ENCODE measurements at places on chromosomes 16 and 17.

DNA sequence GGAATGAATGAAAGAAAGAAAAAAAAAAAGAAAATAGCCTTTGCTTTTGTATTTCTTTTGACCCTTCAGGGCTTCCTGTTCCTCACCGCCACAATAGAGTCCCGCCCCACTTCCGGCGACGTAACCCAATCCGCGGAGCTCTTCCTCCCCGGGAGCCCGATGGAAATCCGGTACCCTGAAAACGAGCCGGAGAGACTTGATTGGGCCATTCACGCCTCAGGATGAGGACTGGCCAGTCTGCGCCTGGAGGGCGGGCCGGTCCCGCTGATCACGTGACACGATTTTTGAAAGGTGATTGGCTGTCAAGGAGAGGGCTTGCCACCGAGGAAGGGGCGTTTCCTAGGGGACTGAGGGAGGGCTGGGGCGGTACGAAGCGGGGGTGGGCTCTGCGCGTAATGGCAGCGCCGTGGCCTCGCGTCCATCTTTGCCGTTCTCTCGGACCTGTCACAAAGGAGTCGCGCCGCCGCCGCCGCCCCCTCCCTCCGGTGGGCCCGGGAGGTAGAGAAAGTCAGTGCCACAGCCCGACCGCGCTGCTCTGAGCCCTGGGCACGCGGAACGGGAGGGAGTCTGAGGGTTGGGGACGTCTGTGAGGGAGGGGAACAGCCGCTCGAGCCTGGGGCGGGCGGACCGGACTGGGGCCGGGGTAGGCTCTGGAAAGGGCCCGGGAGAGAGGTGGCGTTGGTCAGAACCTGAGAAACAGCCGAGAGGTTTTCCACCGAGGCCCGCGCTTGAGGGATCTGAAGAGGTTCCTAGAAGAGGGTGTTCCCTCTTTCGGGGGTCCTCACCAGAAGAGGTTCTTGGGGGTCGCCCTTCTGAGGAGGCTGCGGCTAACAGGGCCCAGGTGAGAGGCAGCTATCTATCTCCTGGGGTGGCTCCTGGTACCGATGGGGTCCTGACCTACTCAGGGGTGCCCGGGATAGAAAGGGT is at the start of the genes PSME3IP1 and RSPRY1:
Gene PSME3IP1, minus strand, starts transcription at position 95 of the 927 bp plus-strand sequence. CDS start 12,185 bp downstream, outside the sequence.
Gene RSPRY1, plus strand, starts transcription at position 385 of the 927 bp plus-strand sequence. CDS start 18,330 bp downstream, outside the sequence.
- peak; percentile 96 for DNase-seq

DNA sequence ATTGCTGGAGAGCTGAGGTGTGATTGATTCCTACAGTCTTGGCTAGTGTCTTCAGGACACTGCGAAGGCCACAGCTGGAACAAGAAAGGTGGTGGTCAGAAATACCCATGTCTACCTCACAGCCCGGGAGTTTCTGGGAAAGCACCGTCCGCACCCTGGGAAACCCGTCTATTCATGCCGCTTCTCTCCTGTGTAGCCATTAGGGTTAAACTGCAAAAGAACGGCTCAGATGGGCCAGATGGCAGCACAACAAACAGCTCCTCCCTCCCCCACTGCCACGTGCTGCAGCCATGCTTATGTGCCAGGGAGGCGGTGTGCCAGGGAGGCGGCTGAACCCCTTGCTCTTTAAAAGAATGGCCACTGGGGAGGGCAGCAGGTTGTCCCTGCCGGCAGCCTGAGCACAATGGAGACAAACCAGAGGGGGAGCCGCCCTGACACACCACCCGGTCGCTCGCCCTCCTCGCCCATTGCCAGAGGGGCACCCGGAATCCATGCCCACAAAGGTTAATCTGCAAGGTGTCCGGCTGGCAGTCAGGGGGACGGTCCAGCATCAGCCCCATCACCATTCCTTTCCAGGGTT is 65.2 kb downstream of the CYTH1 start:
- peak; percentile 83 for DNase-seq

GRCh38 chr17:47665655-47666054 is 15.9 kb downstream of the KPNB1 start:
- no peak for DNase-seq

DNA sequence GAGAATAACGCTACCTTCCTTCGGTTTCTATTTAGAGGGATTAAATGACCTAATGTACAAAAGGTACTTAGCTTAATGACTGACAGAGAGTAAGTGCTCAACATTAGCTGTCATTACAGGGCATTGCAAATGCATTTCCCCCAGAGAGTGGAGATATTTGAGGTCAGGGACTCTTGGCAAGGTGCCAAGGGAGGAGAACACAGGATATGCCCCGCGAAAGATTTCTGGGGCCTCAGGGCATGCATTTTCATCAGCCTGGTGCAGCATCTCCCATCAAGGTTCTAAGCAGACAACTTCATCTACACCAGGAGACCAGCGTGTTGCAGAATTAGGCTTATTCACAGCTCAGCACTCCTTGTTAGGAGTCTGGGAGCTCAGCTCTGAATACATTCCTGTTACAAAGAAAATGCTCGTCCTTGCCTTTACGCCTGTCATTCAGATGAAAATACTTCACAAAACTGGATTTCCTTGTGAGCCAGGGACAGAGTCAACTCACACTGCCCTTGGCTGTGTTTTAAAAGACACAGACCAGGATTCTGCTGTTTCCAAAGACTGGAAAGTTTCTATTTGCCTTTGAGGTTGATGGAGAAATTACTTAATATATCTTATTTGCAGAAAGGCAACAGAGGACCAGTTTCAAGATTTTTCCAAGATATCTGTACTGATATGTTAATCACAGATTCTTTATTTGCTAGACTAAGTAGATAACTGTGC is 108.2 kb downstream of the VAT1L start:
- DNase-seq = no peak

GRCh38 chr16:84643180-84643583 is 5.1 kb upstream of the KLHL36 start:
- DNase-seq = no peak

DNA sequence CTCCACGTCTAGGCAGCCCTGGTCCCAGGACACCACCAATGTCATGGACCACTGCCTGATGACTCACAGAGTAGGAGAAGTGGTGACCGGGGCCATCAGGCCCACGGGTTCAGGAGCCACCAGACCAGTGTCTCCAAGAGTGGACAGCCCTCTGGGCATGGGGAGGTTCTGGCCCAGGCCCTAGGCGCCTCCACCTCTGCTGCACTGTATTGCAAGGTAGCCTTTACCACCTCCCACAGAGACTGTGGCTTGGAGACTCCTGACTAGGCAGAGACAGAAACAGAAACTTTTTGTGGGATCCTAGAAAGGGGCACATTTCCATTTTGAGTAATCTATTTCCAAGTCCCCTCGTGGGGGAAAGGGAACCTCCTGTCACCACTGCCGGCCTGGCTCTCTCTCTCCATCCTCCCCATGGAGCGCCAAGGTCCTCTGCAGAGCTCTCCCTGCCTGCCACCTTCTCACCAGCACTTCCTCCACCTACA is 2.9 kb downstream of the CDIP1 start:
- DNase-seq = no peak

DNA sequence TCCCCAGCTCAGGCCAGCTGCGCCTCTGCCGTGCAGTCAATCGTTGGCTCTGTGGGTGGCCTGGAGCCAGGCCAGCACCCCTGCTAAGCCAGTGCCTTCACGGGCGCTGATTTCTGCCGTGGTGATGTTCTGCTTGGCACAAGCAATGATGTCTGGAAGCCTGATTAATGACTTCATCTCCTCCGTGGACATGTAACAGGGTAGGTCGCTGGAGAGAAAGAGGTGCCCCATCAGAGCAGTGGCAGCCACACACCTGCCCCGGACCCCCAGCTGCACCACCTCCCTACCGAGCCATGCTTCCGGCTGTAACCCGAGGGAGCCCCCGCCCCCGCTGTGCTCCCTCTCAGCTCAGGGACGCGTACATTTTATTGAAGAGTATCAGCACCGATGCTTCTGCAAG is 1.9 kb downstream of the ARL16 start:
- no peak for DNase-seq

- peak; percentile 87 for DNase-seq
These were observed at the start of gene KPNA2 for GRCh38 chr17:68035523-68036303. TSS of gene KPNA2 (plus strand) at chr17:68035735. CDS start at chr17:68037133, 1,398 bp downstream.

DNA sequence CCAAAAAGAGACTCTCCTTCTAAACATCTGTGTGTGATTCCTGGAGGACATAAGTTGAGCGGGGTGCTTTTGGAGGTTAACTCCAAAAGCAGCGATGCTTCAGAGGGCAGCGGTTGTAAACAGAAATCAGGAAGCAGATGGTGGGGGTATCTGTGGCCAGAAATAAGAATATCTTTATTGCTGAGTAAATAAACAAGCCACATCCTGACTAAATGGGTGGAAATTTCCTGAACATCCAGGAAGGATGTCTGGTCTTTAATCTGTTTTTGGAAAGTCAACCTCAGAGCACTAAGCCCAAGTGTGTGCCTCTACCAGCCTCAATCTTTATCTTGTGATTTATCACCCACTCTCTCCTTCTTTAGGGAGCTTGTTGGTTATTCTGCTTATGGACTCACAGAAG is 123.3 kb downstream of the CDH13 start:
- DNase-seq = no peak

DNA sequence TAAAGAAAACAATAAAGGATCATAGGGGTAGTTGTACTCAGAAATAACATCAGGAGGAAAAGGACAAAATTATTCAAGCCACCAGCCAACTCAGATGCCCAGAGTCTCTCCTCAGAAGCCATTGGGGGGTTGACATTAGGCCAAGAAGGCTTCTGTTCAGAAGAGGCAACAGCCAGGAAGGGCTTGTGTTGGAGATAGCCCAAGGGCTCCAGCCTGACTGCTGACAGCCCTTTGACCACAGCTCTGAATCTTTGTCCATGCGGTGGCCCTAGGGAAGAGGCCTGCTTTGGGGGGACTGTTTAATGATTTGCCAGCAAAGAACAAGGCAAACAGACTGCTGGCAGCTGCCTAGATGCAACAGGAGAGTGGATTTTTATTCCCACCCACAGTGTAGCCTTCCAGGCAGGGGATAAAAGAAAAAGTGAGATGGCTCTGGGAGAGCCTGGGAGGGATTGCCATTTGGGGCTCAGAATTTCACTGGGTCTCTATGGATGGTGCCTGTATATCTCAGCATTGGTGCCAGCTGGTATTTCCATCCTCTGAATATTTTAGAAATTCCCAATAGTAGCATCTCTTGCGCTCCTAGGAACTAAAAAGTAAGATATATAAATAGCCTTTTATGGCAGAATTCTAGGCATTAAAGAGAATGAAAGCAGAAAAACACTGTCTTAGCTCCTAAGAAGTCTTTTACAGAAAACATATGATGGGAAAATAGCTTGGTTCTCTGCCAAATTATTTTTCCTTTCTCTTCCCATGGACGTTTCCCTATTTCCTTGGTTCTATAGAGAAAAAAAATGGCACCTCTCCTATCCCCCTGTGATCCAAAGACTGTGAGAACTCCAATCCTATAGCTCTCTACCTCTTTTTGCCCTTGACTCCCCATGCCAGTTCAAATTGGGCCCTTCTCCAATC is 29.4 kb upstream of the SUPT4H1 start:
- peak; percentile 23 for DNase-seq

GRCh38 chr16:66346221-66346620 is 20.3 kb upstream of the CDH5 start:
- no peak for DNase-seq

DNA sequence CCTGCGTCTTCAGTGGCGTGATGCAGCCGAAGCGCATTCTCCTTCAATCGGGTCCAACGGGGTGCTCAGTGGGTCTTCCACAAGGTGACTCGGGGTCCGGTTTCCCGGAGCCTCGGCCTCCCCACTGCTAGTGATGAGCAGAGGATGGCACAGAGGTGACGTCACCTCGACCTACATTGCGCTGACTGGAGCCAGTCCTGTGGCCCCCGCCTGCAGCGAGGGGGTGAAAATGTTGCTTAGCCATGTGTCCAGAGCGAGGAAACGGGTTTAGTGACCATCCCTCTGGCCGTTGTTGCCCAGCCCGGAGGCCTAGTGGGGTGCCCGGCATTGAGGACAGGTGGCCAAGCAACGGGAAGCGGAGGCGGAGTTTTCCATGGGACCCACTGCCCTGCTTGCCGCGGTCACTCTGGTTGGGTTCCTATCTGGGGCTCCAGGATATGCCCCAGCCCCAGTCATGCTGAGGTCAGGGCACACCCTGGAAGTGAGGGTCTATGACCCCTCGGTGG is 190.6 kb upstream of the CIBAR2 start:
- no peak for DNase-seq

DNA sequence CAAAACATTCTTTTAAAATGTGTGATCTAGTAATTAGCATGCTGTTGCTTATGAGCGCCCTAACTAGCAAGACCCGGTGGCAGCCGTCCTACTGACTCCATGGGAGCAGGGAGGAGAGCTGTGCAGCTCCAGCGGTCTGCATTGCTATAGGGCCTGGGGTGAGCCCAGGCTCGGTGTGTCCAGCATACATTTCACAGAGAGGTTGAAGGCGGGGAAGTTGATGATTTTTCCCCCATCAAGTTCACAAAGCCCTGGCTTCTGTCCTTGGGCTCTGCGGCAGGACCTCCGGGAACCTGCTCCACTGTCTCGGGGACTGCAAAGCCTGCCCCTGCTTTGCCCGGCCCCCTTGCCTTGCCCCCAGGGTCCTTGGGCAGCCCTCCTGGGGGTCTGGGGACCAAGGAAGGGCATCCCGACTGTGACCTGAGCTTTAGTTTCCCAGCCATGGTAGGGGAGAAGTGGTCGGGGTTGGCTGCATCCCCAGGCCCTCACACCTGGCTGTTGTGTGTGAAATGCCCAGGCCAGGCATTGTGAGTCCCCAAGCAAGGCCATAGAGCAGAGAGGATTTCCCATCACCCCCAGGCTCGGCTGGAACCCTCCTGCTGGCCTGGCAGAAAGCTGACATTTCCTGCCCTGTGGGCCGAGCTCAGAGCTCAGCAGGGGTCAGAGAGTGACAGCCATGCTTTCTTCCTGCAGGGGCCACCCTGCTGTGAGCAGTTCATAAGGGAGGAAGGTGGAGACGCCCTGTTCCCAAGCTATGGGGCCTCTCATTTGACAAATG is 24.8 kb downstream of the KCNJ12 start:
- DNase-seq = no peak

DNA sequence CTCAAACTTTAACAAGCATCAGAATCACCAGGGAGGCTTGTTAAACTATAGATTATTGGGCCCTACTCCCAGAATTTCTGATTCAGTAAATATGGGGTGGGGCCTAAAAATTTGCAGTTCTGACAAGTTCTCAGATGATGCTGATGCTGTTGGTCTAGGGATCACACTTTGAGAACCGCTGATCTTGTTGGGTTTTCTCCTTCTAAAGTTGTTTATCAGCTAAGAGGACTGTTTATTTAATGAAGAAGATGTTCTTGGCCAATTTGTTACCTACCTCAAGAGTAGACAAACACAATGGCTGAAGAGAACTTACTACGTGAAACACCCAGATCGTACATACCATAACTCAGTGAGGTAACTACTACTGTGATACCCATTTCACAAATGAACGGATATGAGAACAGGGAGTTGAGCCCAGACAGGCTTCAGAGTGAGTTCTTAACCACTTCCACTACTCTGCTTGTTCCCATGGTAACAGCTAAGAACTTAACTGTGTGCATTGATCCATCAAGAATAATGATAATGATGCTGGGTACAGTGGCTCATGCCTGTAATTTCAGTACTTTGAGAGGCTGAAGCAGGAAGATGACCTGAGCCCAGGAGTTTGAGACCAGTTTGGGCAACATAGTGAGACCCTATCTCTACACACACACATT is 85.3 kb upstream of the NSRP1 start:
- DNase-seq = no peak

DNA sequence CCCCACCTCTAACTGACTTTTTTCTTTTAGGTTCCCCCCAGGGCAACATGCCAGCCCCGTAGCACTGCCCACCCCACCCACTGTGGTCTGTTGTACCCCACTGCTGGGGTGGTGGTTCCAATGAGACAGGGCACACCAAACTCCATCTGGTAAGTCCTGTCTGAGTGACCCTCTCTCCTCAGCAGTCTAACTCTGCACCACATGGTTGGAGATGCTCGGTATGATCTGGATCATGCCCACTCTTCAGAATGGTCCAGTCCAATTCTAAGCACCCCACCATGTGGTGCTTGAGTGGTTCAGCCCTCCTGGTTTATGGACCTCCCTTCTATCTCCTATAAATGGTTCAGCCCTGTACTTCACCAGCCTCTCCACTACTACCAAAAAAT is 5.9 kb downstream of the KDM6B start:
- no peak for DNase-seq

All from cerebellar nuclear complex (tissue), 1 donor.